ENCODE measurements at places on chromosomes 1 and 21. TPM values are rescaled to one million over a fixed set of nuclear protein-coding genes. Genes with fewer than 3 reads are reported as not detected.
A peak's percentile ranks its signal among the peaks of the same experiment; 100 is the strongest.

- no peak for DNase-seq
These were observed 398.3 kb upstream of the DUSP10 start for GRCh38 chr1:222140206-222140605.

GRCh38 chr1:25675729-25676476 lies 59.3 kb downstream of the MAN1C1 start:
- no peak for DNase-seq

DNA sequence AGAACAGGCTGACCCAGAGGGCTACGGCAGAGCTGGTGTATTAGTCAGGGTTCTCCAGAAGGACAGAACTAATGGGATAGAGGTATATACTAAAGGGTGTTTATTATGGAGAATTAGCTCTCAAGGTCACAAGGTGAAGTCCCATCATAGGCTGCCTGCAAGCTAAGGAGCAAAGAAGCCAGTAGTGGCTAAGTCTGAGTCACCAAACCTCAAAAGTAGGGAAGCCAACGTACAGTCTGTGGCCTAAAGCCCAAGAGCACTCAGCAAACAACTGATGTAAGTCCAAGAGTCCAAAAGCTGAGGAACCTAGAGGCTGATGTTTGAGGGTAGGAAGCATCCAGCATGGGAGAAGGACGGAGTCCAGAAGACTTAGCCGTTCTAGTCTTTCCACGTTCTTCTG lies 179.2 kb downstream of the BACH1 start:
- DNase-seq: no peak

DNA sequence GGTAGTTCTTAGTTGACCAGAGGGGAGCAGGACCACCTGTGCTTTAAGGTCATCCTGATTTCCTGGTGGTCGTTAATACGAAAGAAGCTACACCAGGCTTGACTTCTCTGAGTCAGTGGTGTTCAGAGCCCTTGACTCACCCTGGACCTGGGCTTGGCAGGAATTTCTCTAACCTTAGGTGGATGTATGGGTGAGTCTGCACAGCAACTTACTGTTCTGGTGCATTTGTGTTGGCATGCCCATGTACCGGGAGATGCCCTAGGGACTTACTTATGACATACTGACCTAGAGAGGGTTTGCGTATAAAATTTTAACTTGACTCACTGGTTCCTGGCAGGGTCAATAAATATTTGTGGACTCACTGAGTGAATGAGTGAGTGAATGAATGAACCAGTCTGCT lies 304.6 kb downstream of the DISC1 start:
- no peak for DNase-seq

DNA sequence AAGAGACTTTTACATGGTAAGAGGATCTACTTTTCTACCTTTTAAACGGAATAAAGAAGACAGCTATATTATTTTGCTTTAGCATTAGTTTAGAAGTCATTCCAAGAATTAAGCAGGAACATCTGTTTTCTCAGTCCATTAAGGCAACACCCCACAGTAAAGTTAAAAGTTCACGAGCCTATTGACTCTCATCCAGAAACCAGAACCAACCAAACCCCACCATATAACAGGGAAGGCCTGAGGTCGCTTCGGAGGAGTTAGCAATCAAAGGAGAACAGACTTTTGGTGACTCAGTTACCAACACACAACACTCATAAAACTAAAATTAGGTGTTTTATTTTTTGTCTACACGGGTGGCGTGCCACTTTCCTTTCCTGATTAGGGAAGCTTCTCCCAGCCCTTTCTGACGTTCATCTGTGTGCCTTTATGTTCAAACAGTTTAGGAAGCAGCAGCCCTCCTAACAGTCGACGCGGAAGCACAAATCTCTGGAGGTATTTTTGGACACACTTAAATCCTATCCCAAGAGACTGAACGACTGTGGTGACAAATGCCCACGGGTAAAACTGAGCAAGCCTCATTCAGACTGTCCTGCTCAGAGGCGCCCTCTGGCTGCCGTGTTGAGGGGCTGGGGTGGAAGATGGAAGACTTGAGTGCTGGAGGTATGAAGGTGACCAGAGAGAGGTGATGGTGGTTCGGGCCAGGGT lies 8.6 kb upstream of the PLA2G2C start:
- peak; percentile 82 for DNase-seq

GRCh38 chr1:2376931-2377672 lies 14.3 kb downstream of the MORN1 start:
- DNase-seq: no peak

KCND3 gene
- total RNA-seq: 24.7 TPM

DNA sequence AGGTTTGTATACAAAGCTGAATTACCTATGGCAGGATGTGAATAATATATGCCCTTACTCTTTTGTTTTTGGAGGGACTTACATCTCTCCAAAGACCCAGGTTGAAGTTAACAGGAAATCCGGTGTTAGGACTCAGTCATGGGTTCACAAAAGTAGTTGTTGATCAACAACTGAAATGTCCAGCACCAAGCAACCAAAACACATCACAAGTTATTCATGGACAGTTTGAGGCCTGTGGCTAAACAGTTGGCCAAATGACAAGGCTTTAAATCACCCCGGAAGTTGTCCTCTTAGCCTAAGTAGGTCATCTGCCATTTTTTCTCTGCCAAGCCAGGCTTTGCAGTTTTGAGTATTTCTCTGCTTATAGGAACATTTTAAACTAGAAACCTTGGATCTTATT lies 89.9 kb downstream of the CD247 start:
- DNase-seq: no peak

GRCh38 chr1:201222125-201222524 lies 31.5 kb downstream of the IGFN1 start:
- peak; percentile 48 for DNase-seq

CR1L gene
- total RNA-seq: 0.43 TPM

GRCh38 chr1:7006996-7007871 lies 222.0 kb downstream of the CAMTA1 start:
- no peak for DNase-seq

GRCh38 chr1:62613890-62614289 lies 16.6 kb downstream of the ANGPTL3 start:
- no peak for DNase-seq

- no peak for DNase-seq
These were observed 11.4 kb downstream of the SLC45A3 start for GRCh38 chr1:205668951-205669340.

HMGCS2 gene
- 867 TPM for total RNA-seq

- no peak for DNase-seq
These were observed 21.8 kb upstream of the DYNLT5 start for GRCh38 chr1:66730462-66730861.

GRCh38 chr1:222095606-222096475 lies 354.0 kb upstream of the DUSP10 start:
- no peak for DNase-seq

DNA sequence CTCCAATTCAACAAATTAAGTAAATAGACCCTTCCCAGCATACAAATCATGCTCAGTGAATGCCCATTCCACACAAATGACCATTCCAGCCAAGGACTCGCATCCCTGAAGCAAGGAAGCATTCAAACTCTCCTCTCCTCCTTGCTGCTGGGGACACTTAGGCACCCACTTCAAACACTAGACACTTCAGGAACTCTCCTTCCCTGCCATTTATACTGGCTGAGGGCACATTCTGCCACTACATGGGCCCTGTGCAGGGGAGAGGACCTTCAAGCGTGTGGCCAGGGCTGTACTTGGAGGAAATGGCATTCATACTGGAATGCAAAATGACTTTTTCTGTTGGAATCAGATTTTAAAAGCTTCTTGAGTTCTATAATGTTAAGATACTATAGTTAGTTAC lies 22.3 kb downstream of the GJA5 start:
- DNase-seq: no peak

DNA sequence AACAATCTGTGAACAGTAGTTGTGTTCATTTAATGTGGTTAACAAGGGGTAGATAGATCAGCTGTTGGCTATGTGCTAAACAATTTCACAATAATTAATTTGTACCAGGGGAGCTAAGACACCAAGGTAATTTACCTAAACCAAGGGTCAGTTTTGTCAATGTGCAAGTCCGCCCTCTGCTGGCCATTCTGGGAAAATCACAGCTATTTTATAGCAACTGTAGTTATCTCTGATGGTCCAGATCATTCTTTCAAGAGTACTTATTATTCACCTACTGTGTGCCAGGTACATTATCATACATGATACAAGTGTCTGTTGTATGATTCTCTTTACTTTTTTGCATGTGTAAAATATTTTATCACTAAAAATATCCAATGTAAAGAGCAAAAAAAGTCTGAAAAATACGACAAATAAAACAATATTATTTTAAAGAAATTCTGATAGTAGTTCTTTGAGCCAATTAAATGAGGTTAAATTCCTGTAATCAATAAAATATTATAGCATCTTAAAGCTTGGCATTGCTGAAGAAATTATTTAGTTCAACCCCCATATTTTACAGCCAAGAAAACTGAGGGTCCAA lies 312.3 kb upstream of the FAM78B start:
- DNase-seq: peak; percentile 53

MTARC2 gene
- total RNA-seq: 129 TPM

GRCh38 chr1:17874710-17875109 lies 119.6 kb downstream of the ACTL8 start:
- DNase-seq: no peak

PWP2 gene
- 4.8 TPM for total RNA-seq

ARMH1 gene
- 14.7 TPM for total RNA-seq

- peak; percentile 39 for DNase-seq
These were observed 4.9 kb upstream of the TTC22 start for GRCh38 chr1:54805981-54806381.

NTRK1 gene
- not detected for total RNA-seq

GRCh38 chr1:245587435-245588115 lies 432.8 kb downstream of the KIF26B start:
- no peak for DNase-seq

SH3BGR gene
- total RNA-seq: 5.8 TPM

All from left lobe of liver (tissue), 2 donors.